Putamen (tissue), 1 donor: ENCODE measurements at places on chromosomes 1 and 21.

DNA sequence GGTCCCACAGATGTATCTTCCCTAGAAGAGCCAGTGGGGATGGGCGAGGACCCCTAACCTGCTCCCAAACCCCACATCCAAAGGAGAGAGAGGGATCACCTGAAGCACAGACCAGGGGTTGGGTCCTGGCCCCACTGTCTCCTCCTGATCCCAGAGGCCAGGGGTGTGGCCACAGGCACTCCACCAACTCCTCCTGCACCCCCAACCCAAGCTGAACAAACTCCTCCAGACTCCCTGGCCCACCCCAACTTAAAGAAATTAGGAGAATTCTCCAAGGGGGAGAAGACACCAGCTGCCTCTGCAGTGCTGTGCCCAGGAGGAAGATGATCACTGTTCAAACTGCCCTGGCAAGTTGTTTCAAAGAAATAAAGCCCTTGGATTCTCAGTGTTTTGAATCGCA lies 4.5 kb upstream of the PRAMEF12 start:
- DNase-seq = no peak

- no peak for DNase-seq
These were observed 531 bp upstream of the HMGN2 start for GRCh38 chr1:26471498-26472319.

- DNase-seq = no peak
These were observed 60.0 kb downstream of the APCS start for GRCh38 chr1:159647616-159648015.

GRCh38 chr1:193498088-193498655 lies 311.8 kb upstream of the B3GALT2 start:
- no peak for DNase-seq

- DNase-seq = no peak
These were observed 296.2 kb upstream of the VAMP3 start for GRCh38 chr1:7474786-7475502.

GRCh38 chr1:185843297-185843869 lies 109.2 kb downstream of the HMCN1 start:
- no peak for DNase-seq

- DNase-seq = no peak
These were observed 3.6 kb downstream of the NOC2L start for GRCh38 chr1:955474-955873.

DNA sequence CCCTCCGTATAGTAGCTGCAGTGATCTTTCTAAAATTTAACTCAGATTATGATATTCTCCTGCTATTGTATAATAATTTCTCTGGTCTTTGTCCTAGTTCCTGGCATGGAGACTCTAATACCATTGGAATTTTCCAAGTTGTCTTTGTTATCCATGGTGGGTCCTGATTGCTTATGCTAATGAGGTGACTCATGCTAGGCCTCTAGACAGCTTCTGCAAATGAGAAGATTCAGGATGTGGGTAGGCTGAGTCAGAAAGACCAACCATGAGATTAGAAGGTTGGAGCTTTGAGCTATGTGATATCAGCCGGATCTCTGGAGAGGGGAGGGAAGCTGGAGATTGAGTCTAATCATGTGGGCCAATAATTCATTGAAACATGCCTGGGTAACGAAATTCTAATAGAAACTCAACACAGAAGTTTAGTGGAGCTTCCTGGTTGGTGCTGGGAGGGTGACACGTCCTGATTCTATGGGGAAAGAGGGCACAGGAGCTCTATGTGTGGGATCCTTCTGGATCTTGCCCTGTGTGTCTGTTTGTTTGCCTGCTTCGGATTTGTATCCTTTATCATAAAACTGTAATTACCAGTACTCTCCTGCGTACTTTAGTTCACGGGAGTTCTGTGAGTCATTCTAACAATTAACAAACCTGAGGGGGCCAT lies 73.2 kb upstream of the CNIH3 start:
- no peak for DNase-seq

DNA sequence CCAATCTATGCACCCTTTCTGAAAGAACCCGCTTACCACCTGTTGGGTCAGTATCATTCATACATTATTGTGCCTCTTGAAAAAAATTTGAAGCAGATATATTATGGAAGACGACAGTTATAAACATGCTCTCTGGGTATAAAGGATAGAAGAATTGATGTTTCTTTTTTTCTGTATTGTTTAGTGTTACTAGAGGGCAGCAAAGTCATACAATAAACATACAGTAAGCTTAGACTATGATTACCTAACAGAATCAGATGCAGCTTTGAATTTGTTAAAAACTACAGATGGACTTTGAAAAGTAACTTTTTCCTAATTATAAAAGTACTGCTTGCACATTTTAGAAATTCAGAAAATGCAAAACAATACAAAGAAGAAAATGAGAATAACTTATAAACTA lies 11.1 kb upstream of the PAXBP1 start:
- DNase-seq = no peak

DNA sequence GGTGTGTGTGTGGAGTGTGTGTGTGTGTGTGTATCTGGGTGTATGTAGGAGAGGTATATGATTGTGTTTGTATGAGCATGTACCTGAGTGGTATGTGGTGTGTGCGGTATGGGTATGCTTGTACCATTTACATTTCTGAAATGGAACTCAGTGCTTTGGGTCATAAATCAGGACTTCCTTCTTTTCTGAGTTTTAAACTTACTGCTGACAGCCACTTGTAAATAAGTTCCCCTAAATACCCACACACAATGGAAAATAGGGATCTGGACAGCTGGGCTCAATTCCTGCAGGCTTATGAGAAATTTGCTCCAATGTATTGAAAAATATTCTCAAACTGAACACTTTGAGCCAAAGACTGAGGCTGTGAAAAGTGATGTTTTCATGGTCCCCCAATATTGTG lies 293.6 kb downstream of the HLX start:
- no peak for DNase-seq

GRCh38 chr21:45977396-45977795 lies 4.2 kb upstream of the COL6A1 start:
- no peak for DNase-seq
